ENCODE measurements at places on chromosomes 5 and 9.

DNA sequence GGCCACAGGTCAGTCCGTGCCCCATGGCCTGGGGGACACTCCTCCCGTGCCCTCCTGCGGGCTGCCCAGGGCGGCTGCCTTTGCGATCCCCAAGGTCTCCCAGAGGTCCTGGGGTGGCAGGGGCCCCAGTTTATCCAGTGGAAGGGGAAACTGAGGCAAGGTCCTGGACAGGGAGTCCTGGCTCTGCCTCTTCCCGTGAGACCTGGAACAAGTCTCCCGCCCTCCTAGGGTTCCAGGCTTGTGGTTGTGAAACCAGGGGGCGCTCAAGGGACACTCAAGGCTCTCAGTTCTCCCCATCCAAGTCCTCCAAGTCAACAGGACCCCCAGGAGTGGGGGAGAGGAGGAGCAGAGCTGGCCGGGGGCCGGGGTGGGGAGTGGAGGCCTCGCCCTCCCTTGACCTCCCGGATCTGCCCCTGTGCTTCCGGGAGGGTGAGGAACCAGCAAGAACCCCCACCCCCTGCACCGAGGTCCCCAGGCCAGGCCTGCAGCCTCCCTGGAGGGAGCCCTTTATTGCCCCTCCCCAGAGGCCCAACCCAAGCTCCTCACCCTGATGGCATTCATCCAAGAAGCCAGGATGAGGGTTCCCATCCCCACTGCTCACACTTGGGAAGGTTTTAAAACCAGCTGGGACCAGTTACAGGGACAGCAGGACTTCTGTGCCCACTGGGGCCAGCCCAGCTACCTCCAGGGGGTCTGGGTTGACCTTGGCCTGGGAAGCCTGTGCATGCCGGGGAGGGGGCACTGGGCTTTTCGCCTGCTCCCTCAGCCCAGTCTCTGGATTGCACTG lies 24.7 kb upstream of the TMEM250 start:
- DNase-seq = no peak

- peak; percentile 80 for DNase-seq
Observed at GRCh38 chr9:69443178-69443577, 118.2 kb downstream of the ENTREP1 start.

DNA sequence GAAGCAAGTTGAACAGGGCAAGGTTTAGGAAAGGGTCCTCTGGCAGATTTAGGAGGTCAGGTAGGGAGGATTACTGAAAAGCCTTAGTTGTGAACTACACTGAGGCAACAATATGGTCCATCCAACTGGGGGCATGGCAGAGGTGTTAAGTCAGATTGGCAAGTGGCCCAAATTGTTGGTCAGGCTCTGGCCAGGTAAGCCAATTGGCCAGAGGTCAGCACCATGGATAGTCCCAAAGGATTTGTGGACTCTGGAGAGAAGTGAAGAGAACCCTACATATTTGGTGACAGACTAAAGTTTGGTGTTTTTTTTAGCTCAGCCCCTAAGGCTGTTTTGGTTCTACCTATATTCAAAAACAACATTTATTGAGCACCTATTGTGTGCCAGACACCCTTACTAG lies 39.1 kb upstream of the RASGRF2 start:
- no peak for DNase-seq

DNA sequence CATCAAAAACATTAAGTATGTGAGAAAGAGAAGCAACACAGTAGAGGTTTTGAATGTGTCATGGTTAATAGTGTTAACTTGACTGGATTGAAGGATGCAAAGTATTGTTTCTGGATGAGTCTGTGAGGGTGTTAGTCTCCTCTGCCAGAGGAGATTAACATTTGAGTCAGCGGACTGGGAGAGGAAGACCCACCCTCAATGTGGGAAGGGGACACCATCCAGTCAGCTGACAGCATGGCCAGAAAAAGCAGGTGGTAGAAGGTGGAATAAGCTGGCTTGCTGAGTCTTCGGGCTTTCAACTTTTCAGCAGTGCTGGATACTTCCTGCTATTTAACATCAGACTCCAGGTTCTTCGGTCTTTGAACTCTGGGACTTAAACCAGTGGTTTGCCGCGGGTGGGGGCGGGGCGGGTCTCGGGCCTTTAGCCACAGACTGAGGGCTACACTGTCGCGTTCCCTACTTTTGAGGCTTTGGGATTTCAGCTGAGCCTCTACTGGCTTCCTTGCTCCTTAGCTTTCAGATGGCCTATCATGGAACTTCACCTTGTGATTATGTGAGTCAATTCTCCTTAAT lies 309.9 kb upstream of the ST8SIA4 start:
- DNase-seq = no peak

GRCh38 chr9:134216961-134217360 lies 52.6 kb upstream of the RNU6ATAC start:
- DNase-seq = no peak

- no peak for DNase-seq
Observed at GRCh38 chr5:150488519-150489359, 19.2 kb upstream of the NDST1 start.

DNA sequence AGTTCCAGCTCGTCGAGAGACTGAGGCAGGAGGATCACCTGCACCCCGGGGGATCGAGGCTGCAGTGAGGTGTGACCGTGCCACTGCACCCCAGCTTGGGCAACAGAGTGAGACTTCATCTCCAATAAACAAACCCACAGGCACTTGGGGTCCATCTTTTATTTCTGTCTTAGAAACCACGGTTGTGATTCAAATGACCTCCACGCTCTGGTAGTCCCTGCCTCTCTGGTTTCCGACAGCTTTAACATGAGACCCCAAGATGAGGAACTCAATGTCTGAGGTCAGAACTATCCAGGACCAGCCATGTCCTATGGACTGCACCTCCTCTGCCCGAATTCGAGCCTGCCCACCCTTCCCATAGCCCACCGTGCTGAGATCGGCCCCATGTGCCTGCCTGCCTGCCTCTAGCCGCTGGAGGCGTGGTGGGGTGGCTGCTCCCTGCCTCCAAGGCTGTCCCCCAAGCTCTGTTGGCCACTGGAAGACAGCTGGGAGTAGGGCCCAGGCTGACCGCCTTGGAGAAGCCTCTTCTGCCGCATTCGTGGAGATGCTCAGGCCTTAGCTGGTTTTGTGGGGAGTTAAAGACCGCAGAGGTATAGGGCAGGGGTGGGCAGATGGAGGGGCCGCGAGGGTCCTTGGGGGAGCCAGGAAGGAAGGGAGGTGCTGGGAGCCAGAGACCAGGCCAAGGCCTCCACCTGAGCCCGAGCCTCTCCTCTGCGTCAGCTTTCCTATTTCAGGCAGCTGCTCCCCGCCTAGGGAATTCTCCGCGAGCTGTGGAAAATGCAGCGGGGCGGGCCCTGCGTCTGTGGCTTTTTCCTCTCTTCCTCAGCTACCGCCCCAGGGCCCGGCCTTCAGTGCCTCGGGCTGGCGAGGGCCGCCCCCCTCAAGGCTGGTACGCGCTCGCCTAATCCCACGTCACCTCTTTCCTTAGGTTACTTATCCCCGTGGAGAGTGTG lies 6.9 kb upstream of the WDR5 start:
- DNase-seq = no peak

GRCh38 chr9:12798066-12798770 lies 23.4 kb downstream of the LURAP1L start:
- DNase-seq = no peak

GRCh38 chr5:157888814-157889532 lies 30.0 kb upstream of the CLINT1 start:
- peak; percentile 47 for DNase-seq

- no peak for DNase-seq
Observed at GRCh38 chr5:123454259-123454911, 31.2 kb upstream of the CEP120 start.

DNA sequence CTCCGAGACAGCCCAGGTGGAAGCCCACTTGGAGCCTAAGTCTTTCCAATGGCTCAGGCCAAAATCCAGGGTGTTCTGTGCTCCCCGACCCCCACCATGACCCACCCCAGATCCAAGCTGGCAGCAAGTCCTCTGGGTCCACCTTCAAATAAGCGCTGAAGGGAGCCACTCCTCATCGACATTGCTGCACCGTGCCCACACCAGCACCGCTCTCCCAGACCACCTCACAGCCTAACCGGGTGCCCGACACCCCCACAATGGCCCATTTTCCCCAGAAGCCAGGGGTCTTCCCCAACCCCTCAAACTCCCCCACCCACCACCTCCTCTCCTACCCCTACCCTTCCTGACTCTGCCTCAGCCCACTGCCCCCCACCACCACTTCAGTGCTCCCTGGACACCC lies 50.5 kb downstream of the SEMA4D start:
- DNase-seq = no peak

DNA sequence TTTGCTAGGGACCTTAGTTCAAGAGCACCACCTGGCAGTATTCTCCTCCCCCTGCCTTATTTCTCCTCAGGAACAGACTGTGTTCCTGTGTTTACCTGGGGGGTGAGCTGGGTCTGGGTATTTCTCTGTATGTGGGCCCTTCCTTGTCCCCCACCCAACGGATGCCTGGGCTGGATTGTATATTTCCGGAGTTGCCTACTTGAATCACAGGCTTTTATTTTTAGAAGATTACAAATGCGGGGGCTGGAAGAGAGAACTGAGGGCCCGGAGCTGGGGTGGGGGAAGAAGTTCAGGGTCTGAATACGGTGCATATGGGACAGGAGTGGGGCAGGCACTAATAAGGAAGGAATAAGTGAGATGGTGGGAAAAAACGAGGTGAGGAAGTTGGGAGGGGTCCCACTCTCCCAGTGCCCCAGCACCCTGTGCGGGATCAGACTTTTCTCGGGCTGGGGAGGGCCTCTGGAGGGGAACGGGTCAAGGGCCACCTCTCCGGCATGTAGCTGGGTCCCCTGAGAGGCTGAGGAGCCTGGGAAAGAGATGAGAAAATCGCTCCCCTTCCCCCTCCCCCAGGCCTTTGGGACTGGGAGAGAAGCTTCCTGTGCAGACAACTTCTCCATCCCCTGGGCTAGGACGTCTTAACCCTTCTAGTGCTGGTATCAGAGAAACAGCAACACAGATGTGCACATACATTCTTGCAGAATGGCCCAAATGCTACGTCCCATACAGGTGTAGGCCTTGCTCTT lies 42.1 kb downstream of the PCDH1 start:
- no peak for DNase-seq

GRCh38 chr9:14889451-14889850 lies 20.8 kb downstream of the FREM1 start:
- DNase-seq = no peak

DNA sequence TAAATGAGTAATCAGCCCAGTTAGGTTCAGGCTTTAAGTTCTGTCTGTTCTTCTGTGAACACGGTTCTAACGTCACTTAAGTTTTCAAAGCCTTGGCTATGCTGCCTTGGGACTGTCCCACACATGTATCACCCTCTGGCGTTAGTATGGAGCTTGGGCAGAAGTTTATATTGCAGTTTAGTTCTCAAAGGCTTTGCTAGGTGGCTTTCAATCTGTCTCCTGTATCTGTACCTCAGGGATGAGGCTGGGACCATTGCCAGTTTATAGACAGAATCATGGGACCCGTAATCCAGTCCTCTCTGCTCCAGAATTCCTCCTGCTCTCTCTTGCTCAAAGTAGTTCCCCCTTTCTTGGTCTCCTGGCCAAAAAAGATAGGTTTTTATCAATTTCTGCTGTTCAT lies 12.1 kb downstream of the C9orf40 start:
- DNase-seq = no peak

- DNase-seq = no peak
Observed at GRCh38 chr5:115979201-115980041, 17.1 kb downstream of the LVRN start.

Data from NCI-H774 (cell line).